Transverse colon (tissue), 4 donors: ENCODE measurements at places on chromosomes 12 and 14. TPM values are rescaled to one million over a fixed set of nuclear protein-coding genes. Genes with fewer than 3 reads are reported as not detected.

FOXA1 gene
- total RNA-seq: 157 TPM

GRCh38 chr12:54251667-54252284, 28.1 kb downstream of the CBX5 start:
- no peaks in the 10 kb centered on the region for H3K27me3 ChIP-seq
- peaks cover 4% of the 10 kb centered on the region for H3K36me3 ChIP-seq
- no peak overlapping the region for H3K27ac ChIP-seq
- DNase-seq: no peak

- no peaks in the 10 kb centered on the region for H3K36me3 ChIP-seq
- H3K27me3 ChIP-seq: no peaks in the 10 kb centered on the region
- no peaks in the 10 kb centered on the region for H3K4me1 ChIP-seq
- DNase-seq: no peak
- H3K4me3 ChIP-seq: no peak overlapping the region
These were observed 53.3 kb upstream of the STXBP6 start for GRCh38 chr14:25103271-25103670.

DNA sequence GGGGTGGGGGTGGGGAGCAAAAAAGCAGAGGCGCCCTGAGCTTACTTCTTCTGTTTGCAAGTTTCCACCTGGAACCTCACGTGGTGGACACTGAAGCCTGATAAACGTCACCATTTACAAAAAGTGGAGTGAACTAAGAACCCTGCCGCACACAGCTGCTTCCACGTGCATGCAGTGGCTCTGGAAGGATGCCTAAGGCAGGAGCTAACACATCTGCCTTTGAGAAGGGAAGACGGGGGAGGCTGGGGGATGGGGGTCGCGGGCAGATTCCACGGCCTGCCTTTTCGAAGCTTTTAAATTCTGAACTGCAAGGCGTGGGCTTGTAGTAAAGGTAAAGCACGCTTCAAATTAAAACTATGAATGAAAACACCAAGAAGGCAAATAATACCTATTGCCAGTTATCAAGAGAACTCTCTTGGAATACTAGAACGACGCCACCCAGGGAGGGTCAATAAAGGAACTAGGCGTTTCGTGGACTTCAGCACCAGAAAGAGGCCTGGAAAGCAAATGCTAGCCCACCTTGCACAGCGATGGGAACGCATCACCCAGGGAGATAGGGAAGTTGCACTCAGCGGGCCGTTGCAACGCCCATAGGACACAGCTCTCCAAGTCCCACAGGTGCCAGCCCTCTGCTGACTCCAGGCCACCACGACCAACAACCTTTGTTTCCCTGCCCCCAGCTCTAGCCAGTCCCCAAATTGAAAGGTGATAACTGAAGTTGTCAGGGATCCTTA, 61.8 kb downstream of the TESC start:
- no peaks in the 10 kb centered on the region for H3K36me3 ChIP-seq
- H3K27me3 ChIP-seq: peaks cover 26% of the 10 kb centered on the region
- no peak overlapping the region for H3K27ac ChIP-seq
- DNase-seq: no peak
- no peak overlapping the region for H3K4me3 ChIP-seq

- no peaks in the 10 kb centered on the region for H3K27me3 ChIP-seq
- H3K36me3 ChIP-seq: peaks cover 39% of the 10 kb centered on the region
- H3K27ac ChIP-seq: no peak overlapping the region
- H3K4me3 ChIP-seq: no peak overlapping the region
- peaks cover 5% of the 10 kb centered on the region for H3K4me1 ChIP-seq
- DNase-seq: no peak
These were observed 4.0 kb downstream of the RBM19 start for GRCh38 chr12:113961921-113962710.

IFI27 gene
- total RNA-seq: 124 TPM

DNA sequence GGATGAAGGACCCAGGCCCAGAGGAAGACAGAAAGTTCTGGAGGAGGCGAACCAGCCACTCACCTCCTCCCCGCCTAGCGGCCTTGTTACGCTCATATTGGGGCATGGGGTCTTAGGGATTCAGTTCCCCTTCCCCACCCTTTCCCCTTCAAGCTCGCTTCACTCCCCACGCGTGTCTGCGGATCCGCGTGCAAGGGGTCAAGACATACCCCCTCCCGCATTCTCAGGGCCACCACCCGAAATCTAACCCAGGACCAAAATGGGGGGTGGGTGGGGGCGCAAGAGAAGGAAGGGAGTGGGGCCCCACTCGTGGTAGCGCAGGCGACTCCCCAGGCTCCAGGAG, 584 bp upstream of the RFX4 start:
- no peak overlapping the region for H3K27ac ChIP-seq
- peaks cover 100% of the 10 kb centered on the region for H3K27me3 ChIP-seq
- DNase-seq: no peak
- no peak overlapping the region for H3K4me3 ChIP-seq

PAPLN gene
- 9.6 TPM for total RNA-seq

- H3K27ac ChIP-seq: no peak overlapping the region
- DNase-seq: no peak
- H3K27me3 ChIP-seq: no peaks in the 10 kb centered on the region
- H3K4me1 ChIP-seq: no peaks in the 10 kb centered on the region
- no peaks in the 10 kb centered on the region for H3K36me3 ChIP-seq
These were observed 839 bp downstream of the CLEC9A start for GRCh38 chr12:10031321-10031720.

ZDHHC22 gene
- not detected for total RNA-seq

OR6C2 gene
- total RNA-seq: 0.60 TPM

CD163 gene
- total RNA-seq: 80.3 TPM

DNA sequence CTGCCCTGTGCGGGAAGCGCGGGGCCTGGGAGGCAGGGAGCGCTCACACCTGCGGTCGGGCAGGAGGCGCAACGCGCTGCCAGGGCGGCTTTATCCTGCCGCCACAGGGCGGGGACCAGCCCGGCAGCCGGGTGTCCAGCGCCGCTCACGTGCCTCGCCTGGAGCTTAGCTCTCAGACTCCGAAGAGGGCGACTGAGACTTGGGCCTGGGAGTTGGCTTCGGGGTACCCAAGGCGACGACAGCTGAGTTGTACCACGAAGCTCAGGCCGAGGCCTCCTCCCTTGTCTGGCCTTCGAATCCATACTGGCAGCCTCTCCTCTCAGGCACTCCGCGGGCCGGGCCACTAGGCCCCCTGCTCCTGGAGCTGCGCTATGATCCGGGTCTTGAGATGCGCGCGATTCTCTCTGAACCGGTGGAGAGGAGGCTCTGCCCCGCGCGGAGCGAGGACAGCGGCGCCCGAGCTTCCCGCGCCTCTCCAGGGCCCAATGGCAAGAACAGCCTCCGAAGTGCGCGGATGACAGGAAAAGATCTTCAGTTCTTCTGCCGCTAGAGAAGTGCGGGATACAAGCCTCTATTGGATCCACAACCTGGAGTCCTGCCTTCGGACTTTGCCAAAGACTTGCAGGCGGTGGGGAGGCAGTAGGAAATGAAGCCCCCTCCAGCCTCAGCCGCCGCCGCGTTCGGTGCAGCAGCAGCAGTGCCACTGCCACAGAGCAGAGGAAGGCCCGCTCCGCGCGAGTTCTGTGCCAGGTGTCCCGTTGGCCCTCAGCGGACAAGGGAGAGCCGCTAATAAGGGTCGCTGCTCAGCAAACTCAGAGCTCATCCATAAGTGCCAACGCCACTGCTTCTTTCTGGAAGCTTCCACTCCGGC, 6.8 kb downstream of the SIX1 start:
- H3K4me1 ChIP-seq: peaks cover 5% of the 10 kb centered on the region
- H3K27me3 ChIP-seq: peaks cover 100% of the 10 kb centered on the region
- no peaks in the 10 kb centered on the region for H3K36me3 ChIP-seq
- H3K27ac ChIP-seq: no peak overlapping the region
- no peak overlapping the region for H3K4me3 ChIP-seq
- DNase-seq: no peak
